ENCODE measurements at places on chromosomes 3 and 15.
A peak's percentile ranks its signal among the peaks of the same experiment; 100 is the strongest.

DNA sequence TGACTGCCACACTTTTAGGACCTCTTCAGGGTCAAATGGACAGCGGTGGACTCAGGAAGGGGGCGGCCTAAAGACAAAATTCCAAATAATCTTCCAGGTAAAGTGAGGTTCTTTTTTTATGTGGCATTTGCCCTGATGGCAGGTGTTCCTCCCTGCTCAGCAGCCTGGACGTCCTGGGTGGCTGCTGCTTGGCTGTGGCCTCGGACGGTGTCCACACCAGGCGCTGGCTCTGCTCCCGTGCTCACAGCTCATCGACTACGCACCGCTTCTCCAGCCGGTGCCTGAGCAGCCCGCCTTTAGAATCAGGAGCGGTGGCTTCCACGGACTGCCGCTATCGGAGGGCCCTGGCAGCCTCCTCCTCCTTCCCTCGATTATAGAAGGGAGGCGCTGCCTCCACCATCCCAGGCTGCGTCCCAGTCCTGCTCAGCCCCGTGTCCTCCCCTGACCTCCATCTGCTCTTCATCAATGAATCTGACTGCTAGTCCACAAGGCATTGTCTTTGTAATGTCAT, 41.9 kb downstream of the PCSK6 start:
- DNase-seq = no peak

DNA sequence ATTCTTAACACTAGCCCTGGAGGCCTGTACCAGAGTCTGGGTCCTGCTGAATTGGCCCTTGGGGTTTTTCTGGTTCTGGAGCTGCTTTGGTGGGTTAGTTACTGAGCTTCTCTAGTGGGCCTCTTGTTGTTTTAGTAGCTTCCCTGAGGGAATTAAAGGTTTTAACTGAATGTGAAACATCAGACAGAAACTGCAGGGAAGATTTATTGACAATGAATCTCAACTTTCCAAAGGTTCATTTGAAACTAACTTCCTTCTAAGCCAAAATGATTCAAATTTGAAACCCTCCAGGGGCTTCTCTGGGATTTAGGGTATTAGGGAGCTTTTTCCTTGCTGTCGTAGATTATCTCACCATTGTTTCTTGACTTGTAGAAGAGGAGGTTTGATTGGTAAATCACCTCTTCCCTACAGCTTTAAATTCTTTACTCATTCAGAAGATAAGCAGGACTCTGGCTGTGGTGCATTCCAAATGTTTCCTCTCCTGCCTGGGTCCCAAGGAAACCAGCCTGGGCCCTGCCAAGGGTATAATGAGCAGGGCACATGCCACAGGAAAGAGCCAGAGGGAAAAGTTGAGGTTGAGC, 71.0 kb downstream of the TP63 start:
- no peak for DNase-seq

DNA sequence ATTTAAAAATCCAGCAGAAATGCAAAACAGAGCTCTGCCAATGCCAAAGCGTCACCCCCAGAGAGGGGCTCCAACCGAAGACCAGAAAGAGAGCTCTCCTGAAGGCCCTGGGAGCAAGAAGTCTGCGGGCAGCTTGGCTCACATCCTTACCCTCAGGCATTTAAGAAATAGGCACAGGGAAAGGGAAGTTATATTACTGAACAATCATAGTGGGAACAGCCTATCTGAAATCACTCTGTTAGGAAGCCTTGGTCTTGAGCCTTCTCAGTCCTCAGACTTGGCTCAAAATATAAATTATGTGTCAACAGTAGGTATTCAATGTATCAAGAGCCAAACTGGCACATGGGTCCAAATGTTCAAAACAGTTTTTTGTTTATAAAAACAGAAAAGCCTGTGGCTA, 10.3 kb upstream of the PPARG start:
- no peak for DNase-seq

GRCh38 chr3:159711560-159712333, 276.9 kb upstream of the IL12A start:
- peak; percentile 83 for DNase-seq

DNA sequence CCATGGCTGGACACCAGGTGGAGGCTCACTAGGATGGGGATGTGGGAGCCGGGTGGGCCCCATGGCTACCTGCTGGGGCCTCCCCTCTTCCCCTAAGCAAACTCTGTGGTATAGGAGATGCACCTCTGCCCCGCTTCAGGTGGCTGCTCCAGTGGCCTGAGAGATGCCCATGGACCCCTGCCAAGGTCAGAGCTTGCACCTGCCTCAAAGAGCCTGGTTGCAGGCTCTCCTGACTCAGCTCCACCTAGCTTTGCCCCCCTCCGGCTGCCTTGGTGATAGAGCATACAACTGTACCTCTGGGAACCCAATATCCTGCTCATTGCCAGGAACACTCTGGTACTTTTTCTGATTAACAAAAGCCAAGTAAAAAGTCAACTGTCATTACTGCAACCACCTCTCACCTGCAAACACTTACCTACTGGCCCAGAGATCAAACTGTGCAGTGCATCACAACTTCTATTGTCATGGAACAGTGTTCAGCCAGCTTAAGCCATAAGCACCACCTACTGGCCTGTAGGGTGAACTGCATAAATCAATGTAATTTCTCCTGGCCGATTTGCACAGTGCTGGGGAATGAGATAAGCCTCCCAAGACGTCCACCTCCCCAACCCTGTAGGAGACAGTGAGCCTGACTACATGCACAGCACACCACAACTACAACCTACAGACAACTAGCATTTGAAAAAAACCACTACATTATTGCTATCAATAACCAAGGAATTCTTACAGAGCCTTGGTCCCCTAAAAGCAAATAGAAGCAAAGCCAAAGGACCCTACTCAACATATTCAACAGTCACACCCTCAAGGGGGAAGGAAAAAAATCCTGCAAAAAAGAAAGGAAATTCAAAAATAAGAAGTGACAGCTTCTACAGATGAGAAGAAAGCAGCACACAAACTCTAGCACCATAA, 352.4 kb upstream of the ARHGEF26 start:
- DNase-seq = peak; percentile 59

DNA sequence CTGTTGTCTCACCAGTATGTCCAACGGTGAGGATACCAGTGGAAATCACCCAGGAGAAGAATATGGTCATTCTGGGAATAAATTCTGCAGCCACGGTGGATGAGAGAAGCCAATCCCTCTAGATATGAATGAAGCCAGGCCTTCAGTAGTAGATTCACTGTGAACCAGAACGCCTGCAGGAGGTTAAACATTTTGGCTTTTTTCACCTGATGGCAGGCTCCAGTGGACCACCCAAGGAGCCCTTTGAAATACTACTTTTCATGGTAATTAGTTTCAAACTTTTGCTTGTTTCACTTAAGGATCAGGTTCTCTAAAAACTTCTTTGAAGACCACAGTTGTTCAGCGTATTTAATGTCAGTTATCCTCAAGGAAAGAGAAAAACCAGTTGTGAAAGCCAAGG, 353.4 kb downstream of the RORA start:
- DNase-seq = no peak

- no peak for DNase-seq
These were observed 324.7 kb upstream of the RARB start for GRCh38 chr3:25103391-25103790.

GRCh38 chr15:40933517-40933902, 4.4 kb downstream of the DLL4 start:
- DNase-seq = no peak

GRCh38 chr15:40053079-40053830, 14.3 kb upstream of the SRP14 start:
- no peak for DNase-seq

DNA sequence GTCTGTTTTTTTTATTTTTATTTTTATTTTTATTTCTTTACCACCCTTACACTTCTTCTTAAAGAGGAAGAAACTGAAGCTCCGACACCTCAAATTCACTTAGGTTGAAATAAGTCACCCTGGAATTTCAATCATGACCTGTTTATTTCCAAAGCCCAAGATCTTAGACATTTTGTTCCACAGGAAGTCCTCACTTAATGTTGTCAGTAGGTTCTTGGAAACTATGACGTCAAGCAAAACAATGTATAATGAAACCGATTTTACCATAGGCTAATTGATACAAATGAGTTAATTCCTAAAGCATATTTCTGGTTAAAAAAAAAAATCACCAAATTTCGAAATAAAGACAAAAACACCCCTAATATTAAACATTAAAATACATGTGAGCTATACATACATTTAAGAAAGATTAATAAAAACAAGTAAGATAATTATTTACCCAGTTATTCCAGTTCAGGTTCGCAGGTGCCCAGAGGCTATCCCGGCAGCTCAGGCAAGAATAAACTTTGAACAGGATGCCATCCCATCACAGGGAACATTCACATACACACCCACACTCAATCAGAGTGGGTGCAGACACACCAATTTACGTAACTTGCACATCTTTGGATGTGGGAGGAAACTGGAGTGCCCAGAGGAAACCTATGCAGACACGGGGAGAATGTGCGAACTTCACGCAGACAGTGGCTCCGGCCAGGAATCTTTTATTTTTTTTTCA, 391.0 kb downstream of the RAP2B start:
- no peak for DNase-seq

DNA sequence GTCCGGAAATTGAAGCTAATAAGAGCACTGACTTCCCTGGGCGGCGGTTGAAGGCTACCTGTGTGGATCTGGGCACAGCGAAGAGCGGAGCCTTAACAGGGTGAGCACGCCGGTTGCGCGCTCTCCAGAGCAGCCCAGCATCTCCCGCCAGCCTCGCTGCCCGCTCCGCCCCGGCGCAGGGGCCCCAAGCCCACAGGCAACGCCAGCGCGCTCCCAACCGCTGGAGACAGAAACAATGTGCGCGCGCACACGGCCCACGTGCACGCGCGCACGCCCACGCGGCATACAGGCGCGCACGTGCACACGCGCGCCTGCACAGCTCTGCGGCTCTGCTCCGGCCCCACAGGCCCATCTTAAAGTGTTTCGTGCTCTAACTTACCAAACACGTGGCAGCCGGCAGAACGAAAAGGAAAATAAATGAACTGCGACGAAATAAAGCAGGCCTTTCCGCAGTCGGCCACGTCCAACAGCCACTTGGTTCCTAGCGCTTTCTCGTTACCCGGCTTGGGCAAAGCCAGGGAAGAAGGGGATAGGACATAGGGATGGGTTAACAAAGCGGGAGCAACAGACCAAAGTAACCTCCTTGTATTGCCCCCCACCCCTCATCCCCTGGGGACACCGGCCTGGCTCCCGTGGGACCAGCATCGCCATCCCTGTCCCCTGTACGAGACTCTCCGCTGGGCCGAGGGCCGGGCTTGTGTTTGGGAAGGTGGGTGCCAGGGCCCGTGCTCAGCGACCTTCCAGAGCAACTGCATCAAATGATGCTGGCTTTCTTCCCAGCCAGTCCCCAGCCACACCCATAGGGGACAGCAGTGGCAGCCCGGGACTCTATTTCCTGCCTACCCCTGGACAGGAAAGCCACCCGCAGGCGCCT, 203.7 kb downstream of the ABHD5 start:
- DNase-seq = peak; percentile 41
